ENCODE measurements at places on chromosomes 5 and 9.

- DNase-seq = no peak
These were observed 23.8 kb upstream of the TRPM3 start for GRCh38 chr9:71145179-71145578.

- DNase-seq = no peak
These were observed 267.3 kb downstream of the MLLT3 start for GRCh38 chr9:20355022-20355421.

DNA sequence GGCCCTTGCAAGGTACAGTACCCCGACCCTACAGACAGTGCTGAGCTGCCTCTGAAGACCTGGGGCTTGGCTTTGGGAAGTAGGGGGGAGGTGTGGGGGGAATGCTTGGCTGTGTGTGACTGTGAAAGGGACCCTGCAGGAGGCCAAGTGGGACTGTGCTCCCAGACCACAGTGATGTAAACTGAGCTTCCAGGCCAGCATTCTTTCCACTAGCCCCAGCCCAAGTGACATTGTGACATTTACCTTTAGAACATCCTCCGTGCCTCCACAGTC lies 31.2 kb downstream of the HMCN2 start:
- DNase-seq = no peak

DNA sequence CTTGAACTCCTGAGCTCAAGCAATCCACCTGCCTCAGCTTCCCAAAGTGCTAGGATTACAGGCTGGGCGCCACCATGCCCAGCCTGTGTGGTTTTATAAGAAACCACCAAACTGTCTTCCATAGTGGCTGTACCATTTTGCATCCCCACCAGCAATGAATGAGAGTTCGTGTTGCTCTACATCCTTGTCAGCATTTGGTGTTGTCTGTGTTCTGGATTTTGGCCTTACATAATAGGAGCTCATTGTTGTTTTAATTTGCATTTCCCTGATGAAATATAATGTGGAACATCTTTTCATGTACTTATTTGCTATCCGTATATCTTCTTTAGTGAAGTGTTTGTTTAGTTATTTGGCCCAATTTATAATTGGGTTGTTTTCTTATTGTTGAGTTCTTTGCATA lies 29.8 kb downstream of the PHF2 start:
- no peak for DNase-seq

GRCh38 chr5:53430618-53431252 lies 49.7 kb upstream of the FST start:
- no peak for DNase-seq

GRCh38 chr9:127149463-127150390 lies 27.3 kb upstream of the ANGPTL2 start:
- no peak for DNase-seq

GRCh38 chr9:18060269-18060934 lies 413.6 kb upstream of the ADAMTSL1 start:
- DNase-seq = no peak

DNA sequence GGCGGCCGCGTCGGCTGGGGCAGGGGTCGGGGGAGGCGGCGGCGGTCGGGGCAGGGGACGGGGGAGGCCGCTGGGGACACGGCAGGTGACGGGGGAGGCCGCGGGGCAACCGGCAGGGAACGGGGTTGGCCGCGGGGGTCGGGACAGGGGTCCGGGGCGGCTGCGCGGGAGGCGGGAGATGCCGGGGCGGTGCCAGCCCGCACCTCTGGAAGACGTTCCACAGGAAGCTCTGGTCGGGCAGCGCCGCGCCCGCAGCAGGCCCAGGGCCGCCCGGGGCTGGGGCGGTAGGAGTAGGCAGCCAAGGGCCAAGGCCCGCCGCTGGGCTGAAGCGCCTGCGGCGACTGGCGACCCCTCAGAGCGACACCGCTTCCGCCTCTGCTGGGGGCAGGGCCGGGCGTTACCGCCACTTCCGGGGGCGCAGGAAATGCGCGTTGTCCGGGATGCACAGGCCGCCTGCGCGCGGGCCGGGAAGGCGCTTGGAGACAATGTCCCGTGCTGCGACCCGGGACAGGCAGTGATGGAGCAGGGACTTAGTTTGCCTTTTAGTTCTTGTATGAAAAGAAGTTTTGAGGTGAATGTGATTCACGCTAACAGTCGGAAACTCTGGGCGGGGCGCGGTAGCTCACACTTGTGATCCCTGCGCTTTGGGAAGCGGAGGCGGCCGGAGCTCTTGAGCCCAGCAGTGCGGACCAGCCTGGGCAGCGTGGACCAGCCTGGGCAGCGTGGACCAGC lies 110.0 kb upstream of the LPCAT1 start:
- peak; percentile 27 for DNase-seq

DNA sequence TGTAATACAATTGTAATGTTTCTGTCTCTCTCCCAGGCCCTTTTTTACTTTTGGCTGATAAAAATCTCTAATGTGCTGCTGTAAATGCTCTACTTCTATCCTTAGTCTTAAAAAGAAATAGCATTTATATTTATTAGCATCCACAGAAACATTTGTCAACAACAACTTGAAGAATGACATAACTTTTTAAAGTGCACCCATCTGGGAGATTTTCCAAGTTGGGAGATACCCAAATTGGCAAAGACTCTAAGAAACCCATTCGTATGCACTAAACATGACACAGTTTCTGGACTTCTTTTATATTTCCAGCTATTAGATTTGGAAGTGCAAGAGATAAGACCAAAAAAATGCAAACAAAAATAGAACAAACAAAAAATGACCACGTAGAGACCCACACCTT lies 2287.4 kb upstream of the WWC1 start:
- no peak for DNase-seq

GRCh38 chr5:169595172-169595820 lies 11.7 kb downstream of the SPDL1 start:
- no peak for DNase-seq

DNA sequence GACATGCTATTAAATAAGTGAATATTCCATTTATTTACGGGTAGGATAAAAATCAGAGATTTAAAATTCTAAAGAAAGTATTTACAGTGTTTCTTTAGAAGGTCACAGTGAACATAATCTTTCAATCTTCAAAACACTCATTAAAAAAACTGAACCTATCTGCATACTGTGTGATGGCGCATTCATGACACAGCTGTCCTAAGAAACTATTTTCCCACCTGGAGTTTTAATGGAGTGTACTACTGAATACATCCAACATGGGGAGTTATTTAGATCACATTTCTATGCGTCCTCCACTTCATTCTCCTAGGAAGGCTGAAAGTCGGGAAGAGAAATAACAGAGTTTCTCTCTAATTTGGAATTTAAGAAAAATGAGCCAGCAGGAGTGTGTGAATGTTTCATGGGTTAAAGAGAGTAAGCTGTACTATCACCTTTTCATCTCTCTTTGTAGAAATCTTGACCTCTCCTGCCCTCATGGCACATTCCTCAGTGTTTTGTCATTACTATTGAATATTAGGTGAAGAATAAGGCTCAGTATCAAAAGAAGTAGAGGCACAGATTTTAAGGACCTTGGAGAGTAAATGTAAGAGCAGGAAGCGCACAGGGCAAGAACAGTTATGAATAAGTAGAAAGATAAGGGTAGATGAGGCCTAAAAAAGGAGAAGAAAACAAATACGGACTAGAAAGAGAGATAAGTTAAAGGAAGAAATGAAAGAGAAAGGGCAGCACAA lies 551.2 kb upstream of the TUSC1 start:
- DNase-seq = no peak

DNA sequence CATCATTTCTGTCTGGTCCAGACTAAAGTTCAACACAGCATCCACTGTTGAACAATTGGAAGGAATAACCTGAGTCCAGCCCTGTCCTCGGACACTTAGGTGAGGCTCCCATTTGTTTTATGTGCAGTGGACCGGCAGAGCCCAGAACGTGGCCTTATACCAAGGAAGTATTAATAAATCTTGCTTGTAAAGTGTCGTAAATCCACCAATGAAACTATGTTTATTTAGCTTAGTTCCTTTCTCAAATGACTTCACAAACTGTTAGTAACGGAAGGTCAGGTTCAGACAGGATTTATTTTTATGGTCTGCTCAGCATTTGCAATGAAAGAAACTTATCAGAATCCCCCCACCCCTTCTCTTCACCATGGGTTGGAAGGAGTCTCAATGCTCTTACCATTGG lies 149.5 kb downstream of the PCSK1 start:
- DNase-seq = no peak

DNA sequence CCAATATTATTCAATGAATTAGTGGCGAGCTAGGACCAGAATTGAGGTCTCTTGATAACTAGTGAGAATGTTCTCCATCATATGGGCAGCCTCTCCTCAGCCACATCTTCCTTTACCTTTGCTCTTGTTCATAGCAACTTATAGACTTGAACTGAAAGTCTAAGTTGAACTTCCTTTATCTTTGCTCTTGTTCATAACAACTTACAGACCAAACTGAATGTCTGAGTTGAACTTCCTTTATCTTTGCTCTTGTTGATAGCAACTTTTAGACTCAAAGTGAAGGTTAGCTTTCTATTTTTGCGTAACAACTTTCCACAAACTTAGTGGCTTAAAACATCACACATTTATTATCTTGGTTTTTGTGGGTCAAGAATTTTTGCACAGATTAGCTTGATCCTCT lies 146.4 kb upstream of the C9orf72 start:
- DNase-seq = no peak

GRCh38 chr9:121350993-121351561 lies 19.0 kb downstream of the STOM start:
- DNase-seq = no peak

DNA sequence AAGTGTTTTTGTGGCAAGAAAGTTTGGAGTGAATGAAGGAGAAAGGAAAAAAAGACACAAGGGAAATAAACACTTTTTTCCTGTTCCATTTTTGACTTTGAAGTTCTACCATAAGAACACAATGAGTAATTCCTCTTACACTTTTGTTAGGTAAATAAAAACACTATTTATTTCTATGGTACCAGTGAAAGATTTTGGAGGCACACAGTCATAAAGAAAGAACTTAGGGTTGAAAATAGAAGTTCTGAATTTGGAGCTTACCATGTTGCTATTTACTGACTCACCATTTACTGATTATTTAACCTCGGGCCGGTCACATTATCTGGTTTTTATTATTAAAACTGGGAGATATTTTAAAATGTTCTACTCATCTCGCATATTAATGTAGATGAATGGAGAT lies 367.8 kb downstream of the TLE1 start:
- DNase-seq = no peak

GRCh38 chr9:13734601-13735000 lies 455.1 kb upstream of the MPDZ start:
- DNase-seq = no peak

DNA sequence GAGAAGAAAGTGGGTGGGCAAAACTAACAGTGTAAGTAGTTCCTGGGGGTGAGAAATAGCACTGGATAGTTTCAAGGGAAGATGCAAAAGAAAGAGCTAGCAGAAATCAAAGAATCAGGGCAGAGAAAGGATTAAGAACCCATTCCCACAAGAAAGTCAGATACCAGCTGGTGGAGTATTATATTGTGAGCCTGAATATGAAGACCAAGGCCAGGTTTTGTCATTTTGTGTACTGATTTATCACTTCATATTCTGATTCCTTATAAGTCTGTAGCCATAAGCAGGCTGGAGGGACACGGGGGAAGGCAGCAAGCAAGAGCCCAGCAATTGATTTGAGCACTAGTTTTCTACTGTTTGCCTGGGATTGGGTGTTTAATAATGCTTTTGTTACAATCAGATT lies 80.2 kb downstream of the FREM1 start:
- no peak for DNase-seq

GRCh38 chr9:124327491-124327890 lies 69.7 kb downstream of the NEK6 start:
- DNase-seq = no peak

DNA sequence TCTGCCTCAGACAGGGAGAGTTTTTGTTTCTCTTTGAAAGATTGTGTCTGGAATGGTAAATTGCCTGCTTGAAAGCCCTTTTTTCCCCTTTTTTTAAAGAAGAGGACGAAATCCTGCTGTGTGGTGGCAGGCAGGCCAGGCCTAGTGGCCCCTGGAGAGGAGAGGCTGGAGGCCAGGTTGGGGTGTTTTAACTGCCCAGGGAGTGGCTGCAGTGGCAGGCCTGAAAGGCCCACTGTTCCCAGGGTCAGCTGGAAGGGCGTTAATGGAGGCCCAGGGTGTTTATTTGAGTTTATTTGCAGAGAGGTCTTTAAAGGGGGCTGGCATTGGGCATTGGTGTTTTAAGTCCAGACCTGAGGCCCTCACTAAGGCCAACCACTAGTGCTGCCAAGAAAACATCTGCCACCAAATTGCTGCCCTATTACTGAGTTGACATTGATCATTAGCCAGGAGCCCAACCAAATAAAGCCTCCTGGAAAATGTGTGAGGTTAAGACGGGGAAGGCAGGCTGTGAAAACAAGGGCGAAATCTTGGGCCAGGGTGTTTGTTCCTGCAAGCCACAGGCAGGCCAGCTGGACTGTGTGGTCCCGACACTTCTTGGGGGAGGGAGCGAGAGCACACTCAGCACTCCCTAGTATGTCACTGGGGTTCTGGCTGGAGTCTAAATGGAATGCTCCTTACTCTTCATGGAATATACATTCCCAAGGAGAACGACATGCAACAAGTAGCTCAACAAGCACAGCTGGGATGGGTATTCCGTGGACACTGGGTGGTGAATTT lies 5.0 kb downstream of the JADE2 start:
- DNase-seq = no peak

DNA sequence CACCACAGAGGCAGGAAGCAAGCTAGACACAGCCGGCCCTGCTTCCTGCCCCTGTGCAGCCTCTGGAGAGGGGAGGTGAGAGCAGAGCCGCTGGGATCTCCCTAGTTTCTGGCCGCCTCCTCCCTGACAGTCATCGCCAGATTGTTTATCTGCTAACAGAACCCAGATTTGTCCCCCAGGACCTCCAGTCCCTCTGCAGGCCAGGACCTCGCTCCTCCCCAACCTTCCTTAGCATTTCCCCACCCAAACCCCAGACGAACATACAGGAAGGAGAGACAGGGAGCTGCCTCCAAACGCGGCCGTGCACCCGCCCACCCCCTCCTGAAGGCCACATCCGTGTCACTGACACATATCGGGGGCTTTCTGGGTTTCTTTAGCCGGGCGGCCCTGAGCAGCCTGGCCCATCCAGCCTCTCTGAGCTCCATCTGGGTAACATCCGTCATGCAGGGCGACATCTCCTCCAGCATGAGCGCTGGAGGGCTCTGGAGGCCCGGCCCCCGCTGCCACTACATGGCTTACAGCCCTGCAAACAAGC lies 47.5 kb downstream of the DBH start:
- no peak for DNase-seq

- no peak for DNase-seq
These were observed 115.9 kb downstream of the PIK3R1 start for GRCh38 chr5:68331192-68332079.

DNA sequence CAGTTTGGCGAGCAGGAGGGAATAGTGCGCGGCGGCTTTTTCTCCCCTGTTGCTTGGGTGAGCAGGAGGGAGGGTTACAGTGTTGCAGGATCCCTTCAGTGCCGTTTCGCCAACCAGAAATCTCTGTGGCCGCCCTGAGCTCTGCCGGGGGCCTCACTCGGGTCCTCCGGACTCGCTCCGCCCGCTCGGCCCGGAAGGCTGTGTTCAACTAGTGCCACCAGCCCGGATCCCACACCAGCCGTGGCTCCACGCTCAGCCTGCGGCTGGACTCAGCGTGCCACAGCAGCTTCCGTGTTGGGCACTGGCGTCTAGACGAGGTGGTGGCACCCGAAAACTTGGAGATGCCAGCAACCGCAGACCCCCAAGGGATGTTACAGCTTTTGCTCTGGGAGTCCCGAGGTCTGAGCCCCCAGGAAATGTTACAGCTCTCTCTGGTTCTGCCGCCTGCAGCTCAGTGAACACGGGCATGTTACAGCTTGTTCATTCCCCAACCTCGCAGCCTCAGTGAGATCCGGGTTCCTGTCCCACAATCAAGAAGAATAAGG lies 16.0 kb upstream of the OR13C9 start:
- DNase-seq = no peak

- DNase-seq = no peak
These were observed 64.1 kb upstream of the GOLM1 start for GRCh38 chr9:86163503-86163902.

Measured in NCI-H1417 treated with DMSO at 0.1 percent for 48 hours (cell line).